Frontal cortex (tissue), 4 donors: ENCODE measurements at places on chromosomes 2 and 18. TPM values are rescaled to one million over a fixed set of nuclear protein-coding genes. Genes with fewer than 3 reads are reported as not detected.
A peak's percentile ranks its signal among the peaks of the same experiment; 100 is the strongest.

- no peak for DNase-seq
Measured at GRCh38 chr2:7838669-7839068, 843.2 kb upstream of the ID2 start.

DNA sequence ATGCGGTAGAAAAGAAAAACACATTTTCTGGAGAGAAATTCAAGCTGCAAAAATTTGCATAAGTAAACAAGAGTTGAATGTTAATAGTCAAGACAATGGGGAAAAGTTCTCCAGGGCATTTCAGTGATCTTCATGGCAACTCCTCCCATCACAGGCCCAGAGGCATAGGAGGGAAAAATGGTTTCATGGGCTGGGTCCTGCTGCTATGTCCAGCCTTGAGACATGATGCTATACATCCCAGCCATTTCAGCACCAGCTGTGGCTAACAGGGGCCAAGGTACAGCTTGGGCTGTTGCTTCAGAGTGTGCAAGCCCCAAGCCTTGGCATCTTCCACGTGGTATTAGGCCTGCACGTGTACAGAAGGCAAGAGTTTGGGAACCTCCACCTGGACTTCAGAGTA, 118.6 kb upstream of the DLGAP1 start:
- DNase-seq, result no peak

GRCh38 chr2:36245651-36246050, 109.9 kb upstream of the CRIM1 start:
- DNase-seq, result no peak

DNA sequence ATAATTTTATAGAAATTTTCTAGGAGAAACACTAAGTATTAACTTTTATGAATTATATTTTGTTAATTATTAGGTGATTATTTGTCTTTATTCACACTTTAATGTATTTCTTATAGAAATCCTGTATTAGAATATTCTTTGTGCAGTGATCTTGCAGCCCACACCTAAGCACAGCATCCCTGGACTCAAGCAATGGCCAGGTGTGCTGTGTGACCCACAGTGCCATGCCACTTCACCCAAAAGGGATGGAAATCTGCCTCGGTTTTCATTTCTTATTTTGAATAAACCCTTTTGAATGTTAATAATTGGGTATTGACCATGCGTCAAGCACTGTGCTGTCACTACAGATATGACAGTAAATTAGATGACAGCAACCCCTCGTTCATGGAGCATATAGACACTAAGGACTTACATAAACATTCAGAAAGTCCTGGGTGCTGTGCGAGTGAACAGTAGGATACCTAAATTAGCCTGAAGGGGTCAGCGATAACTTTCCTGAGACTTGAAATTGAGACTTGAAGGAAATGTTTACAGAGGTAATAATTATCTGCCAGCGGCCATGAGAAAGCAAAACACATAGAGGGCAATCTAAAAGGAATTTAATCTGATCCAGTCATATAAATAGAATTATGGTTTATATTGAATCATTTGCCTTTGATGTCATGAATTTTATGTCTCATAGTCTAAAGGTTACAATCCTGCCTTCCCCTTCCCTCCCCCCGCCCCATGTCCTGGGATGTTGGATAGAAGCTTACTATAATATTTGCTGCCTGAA, 52.7 kb upstream of the CALCRL start:
- no peak for DNase-seq

GRCh38 chr2:50344509-50345106, 687.3 kb downstream of the NRXN1 start:
- DNase-seq, result no peak

GRCh38 chr2:216216951-216217903, 108.1 kb downstream of the XRCC5 start:
- peak; percentile 11 for DNase-seq

GRCh38 chr2:49113046-49113445, 41.3 kb downstream of the FSHR start:
- DNase-seq, result no peak

DNA sequence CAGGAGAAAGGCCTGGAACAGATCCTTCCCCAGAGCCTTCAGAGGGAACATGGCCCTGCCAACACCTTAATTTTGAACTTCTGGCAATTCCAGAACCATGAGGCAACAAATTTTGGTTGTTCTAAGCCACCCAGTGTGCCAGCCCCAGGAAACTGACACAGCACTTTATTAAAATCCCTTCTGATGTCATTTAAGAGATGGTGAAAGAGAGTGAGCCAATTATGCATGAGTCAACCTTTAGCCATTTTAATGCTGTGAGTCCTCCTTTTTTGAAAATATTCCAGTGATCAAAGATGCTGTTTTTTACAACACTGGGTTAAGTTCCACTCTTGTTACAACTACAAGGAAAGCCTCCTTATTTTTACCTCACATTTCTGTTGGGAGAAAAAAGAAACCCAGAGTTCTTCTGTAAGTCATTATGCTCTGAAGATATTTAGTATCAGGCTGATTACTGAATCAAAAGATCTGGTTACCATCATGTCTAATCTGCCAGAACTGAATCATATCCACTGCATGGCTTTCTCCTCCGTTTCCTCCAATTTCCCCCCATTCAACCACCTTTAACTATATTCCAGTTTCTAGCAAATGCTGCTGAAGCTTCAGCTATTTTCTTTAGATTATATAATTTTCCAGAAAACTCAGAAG, 235.4 kb downstream of the TXNL1 start:
- no peak for DNase-seq

DNA sequence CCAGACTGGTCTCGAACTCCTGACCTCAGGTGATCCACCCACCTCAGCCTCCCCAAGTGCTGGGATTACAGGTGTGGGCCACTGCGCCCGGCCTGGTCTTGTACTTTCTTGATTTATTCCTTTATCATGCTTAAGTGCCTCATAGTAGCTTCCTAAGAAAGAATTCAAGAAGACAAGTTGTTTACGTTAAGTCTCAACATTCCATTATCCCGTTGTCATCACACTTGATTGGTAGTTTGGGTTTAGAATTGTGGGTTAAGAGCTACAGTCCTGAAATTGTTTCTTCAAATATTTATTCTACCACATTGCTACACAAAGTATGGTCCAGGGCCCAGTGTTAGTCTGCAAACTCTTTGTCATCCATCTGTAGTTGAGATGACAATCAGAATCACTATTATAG, 194.0 kb downstream of the VWC2L start:
- no peak for DNase-seq

- DNase-seq, result no peak
Measured at GRCh38 chr18:58618822-58619595, 9.9 kb downstream of the ALPK2 start.

- no peak for DNase-seq
Measured at GRCh38 chr2:240350696-240351087, 84.8 kb upstream of the GPC1 start.

DNA sequence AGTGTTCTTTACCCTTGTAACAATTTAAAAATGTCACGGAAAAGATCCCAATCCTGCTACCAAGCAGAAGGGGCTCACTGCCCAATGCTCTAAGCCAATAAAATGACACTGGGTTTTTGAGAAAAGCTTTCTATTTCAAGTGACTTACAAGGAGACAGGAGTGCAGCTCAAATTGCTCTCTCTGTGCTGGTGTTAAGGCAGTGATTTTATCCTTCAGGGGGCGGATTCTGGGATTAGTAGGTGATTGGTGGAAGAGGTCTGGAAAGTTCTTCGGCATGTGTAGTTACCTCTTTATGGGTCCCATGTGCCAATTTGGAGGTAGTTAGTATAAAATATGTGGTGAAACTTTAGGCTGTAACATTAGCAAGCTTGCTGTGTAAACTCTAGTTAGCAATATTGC, 27.4 kb upstream of the MCM6 start:
- no peak for DNase-seq

- no peak for DNase-seq
Measured at GRCh38 chr18:37662099-37662498, 96.5 kb upstream of the CELF4 start.

DNA sequence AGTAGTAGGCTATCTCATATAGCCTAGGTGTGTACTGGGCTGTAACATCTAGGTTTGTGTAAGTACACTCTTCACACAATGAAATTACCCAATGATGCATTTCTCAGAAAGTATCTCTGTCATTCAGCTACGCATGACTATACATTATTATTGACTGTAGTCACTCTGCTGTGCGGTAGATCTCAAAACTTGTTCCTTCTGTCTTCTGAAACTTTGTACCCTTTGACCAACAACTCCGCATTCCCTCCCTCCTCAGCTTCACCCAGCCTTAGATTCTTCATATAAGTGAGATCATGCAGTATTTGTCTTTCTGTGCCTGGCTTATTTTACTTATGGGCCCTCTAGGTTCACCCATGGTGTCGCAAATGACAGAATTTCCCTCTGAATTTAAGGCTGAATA, 49.0 kb downstream of the TAF1B start:
- no peak for DNase-seq

- DNase-seq, result no peak
Measured at GRCh38 chr2:20224164-20224715, 690 bp downstream of the SDC1 start.

DNA sequence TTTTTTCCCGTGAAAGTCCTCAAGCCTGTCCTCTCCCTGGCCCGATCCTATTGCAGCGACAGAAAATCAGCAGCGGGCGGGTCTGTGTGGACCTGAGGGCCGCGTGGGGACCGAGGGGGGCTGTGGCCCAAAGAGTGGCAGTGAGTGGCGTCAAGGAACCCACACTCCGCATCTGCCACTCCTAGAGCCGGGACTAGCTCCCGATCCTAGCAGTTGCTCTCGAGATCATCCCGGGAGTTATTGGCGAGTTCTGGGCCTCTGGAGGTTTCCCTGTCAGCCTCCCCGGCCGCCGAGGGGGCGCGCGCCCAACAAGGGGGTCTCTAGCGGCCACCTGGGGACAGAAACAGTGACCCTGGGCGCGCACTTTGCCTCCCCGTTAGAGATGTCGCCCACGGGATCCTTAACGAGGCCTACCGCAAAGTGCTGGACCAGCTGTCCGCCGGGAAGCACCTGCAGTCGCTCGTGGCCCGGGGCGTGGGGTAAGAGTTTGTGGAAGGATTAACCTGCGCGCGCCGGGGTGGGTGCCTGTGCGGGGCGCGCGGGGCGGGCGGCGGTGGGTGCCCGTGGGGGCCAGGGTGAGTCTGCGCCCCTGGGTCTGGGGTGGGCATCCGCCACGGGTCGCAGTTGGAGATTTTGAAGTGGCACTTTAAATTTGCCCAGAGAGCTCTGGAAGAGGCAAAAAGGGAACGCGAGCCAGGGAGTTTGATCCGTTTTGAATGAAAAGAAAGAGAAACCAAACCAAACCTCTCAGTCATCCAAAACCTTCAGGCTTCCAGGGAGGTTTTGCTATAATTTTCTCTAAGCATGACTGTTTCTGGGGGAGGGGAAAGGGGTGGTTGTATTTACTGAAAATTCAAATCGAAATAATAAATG, 3.5 kb downstream of the ADCYAP1 start:
- DNase-seq, result peak; percentile 47

- DNase-seq, result no peak
Measured at GRCh38 chr2:137700681-137701080, 263.6 kb upstream of the HNMT start.

- no peak for DNase-seq
Measured at GRCh38 chr2:127420039-127420864, 2.0 kb downstream of the PROC start.

DNA sequence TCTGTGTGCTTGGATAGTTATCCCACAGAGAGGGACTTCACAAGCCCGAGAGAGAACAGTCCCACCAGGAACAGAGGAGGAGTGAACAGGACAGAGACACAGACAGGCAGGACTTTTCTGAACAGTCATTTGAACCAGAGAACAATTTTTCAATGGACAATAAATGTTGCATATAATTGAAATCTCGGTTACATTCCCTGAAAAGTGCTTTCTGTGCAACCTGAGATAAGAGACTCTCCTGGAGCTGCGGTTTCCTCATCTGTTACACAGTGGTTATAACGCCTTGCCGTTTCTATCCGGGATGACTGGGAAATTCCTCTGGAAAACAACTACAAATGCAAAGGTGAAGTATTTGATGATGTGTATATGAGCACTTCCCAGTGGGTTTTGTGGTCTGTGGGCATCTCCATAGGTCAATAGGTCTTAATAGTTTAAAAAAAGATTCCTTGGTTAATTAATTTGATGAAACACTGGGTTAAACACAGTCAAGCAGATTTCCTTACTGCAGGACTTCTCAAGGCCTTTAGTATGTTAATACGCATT, 87.2 kb upstream of the HPCAL1 start:
- DNase-seq, result no peak

- no peak for DNase-seq
Measured at GRCh38 chr2:31339696-31340095, 74.8 kb downstream of the XDH start.

- no peak for DNase-seq
Measured at GRCh38 chr2:110866466-110866865, 134.1 kb downstream of the ACOXL start.

- no peak for DNase-seq
Measured at GRCh38 chr2:201093573-201093972, 21.8 kb downstream of the NDUFB3 start.

- DNase-seq, result no peak
Measured at GRCh38 chr2:76491503-76491902, 780.8 kb upstream of the GCFC2 start.

DNA sequence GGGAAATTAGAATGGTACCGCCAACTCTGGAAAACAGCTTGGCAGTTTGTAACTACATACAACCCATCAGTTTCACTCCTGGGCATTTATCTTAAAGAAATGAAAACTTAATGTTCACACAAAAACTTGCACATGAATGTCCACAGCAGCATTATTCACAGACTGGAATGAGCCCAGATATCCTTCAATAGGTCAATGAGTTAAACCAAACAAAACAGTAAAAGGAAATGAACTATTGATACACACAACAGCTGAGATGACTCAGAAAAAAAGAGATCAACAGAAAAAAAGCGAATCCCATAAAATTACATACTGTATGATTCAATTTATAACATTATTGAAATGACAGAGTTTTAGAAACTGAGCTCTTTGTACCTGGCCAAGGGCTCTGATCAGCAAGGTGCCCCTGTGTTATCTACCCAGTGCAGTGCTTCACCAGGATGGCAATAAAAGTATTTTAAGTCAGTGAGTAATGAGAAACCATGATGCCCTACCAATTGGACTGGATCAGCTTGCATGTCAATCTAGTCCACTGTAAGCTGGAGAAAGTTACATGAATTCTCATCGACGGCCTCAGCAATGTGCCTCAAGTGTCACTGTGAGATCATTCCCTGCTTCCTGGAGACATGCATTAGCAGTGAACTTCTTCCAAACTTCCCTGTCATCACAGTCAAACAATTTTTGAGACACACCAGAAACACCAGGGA, 21.9 kb downstream of the TMEM237 start:
- no peak for DNase-seq

The GKN1 gene
- total RNA-seq, result not detected

The SLC14A1 gene
- 3.7 TPM for total RNA-seq

The TRABD2A gene
- 0.41 TPM for total RNA-seq

The ID2 gene
- total RNA-seq, result 151 TPM

The HRH4 gene
- not detected for total RNA-seq
